Nucleus accumbens (tissue), 56 donors: ENCODE measurements at places on chromosomes 3 and 15.

DNA sequence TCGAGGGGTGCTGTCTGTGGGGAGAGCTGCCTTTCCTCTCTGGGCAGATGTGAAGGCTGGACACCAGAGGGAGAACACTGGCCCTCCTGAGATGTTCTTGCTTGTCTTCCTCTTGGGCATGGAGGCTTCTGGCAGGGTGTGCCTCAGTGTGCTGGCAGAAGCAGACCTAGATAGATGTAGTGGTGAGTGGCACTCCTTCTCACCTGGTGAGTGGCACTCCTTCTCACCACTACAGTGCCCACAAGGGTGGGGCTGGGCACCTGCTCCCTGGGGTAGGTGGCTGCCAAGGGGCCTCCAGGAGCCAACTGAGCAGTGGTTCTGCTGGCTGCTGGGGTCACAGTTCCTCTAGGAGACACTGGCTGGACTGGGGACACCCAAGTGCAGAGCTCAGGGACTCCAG lies 18.7 kb downstream of the ACVR2B start:
- DNase-seq, result no peak

DNA sequence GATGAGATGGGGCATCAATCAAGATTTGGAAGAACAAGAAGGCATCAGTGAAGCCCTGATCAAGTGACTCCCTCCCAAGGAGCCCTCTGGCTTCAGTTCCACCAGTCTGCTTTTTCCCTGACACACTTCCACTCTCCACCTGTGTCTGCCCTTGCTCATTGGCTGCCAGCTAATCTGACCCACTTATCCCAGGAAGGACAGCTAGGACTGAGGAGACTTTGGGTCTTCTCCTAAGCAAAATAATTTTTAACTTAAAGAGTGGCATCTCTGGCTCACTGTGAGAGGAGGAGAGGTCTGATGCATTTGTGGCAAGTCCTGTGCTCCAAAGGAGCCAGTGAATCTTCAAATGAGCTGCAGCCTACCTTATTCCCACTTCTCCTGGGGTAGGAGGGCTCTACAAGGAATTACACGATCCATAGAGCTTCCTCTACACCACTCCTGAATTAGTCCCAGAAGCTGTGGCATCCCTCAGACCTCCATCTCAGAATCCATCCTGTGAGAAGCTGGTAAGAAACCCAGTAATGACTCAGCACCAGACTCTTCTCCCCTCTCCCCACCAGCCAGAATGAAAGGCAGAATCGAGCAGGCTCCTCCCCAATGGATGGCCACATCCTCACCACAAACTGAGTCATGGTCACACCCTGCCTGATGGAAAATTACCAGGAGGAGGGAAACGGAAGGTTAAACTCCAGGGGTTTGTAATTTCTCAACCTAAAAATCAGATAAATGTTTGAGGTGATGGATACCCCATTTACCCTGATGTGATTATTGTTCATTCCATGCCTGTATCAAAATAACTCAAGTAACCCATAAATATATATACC lies 6.3 kb upstream of the PKM start:
- DNase-seq, result peak; percentile 3

DNA sequence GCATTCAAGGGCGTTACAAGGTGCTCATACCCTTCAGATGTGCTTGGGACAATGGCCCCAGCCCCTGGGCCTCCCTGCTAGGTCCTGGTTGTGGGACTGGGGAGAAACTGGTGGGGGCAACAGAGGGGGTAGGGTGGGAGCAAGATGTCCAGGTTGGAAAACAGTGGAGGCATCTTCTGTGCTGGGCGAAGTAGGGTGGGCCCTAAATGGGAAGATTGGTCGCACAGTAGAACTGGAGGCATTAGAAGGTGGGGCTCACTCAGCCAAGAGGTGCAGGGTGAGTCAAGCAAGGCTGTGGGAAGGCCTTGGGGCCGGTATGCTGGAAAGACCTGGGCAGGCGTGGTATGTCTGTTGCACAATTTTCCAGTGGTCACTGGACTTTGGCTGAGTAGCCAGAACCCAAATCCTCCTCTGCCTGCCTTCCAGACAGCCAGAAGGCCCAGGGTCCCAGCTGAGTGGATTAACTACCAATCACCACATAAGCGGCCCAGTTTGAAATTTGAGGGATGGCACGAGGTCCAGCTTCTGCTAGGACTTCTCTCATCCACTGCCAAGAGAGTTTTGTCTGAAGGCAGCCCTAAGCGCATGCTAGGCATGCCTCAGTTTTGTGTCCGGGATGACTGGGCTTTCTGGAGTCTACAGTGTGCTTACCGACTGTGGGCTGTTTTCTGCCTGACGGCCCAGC lies 74.5 kb downstream of the LSM3 start:
- no peak for DNase-seq

DNA sequence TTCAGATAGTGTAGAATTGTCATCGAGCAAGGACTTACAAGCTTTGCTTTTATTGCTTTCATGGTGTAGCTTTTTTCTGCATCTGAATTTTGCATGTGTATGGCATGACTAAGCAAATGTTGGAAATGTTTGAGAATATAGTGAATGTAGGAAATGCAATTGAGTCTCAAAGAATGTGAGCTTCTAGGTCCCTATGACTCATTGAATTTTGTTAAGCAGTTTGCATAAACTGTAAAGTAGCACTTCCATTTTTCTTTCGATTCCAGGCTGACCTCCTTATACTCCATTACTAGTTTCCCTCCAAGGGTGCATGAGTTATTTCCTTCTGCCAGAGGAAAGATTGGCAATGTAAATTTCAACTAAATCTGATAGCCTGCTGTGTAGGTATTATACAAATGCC lies 619.2 kb downstream of the DIPK2A start:
- DNase-seq, result no peak

DNA sequence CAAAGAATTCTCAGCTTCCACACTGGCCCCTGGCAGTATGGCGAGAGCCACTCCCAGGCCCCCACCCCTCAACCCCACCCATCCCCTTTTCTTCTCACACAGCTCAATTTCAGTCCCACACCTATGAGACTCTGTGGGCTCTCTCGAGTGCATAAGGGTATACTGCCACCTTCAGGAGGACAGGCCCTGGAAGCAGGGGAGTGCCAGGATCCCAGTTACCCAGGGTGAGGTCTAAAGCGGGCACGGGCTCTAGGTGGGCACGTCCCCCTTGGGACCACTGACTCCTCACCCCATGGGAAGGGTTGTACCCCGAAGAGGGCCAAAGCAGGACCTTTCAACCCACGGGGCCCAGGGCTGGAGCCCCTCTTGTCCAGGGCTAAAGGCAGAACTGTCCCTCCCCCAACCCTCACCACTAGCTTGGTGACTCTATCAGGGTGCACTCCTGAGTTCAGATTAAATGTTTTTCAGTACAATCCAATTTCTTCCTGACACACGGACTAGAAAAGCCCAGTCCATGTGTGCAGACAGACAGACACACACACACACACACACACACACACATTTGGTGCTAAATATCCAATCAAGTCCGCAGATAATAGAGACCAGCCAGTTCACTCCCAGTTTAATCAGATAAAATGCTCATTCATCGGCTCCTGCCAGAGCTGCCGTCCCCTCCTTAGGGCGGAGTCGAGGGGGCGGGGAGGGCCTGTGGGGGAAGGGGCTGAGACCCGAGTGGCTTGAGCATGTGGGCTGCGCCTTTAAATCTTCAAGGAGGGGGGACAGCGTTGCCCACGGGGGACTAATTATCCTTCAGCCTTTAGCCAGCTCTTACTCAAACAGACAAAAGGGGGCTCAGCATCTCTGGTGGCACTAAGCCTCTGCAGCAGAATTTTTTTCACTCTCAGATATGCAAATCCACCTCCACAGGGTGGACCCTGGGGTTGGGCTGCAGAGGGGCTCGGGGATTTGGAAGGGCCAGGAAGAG lies 59.3 kb downstream of the CYP11A1 start:
- DNase-seq, result peak; percentile 20

GRCh38 chr3:12187448-12188327 lies 29.0 kb upstream of the TIMP4 start:
- no peak for DNase-seq

DNA sequence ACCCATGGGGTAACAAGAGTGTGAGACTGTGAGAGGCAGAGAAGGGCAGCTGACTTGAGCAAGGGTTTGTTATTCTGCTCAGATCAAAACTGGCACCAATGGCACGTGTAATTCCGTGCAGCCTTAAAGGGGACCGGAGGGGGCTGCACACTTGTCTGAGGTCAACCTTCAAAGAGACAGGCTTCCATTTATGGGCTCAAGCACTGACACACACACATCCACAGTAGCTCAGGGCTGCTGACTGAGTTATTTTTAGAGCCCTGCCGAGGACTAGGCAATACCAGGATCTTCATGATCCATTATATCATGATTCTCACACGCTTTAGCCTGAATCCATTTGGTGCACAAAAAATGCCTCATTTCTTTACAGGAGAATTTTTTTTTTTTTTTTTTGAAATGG lies 20.6 kb upstream of the SPTBN5 start:
- no peak for DNase-seq

DNA sequence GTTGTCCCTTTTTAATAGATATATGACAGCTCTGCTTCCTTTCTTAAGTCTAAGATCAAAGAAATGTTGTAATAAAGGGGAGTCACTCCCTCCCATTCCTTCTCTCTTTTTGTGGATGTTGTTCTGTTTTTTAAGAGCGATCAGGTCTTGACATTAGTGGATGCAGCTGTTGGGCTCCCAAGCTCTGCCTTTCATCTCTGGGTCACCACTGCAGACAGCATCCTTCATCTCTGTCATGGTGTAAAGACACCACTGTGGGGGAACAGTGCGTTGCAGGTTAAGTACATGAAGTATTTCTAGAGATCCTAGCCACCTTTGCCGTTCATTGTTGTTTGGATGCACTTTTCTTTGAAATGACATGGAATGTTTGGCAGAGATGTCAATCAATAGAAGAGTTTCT lies 17.7 kb downstream of the FNDC3B start:
- DNase-seq, result no peak

GRCh38 chr3:171088496-171088895 lies 62.0 kb upstream of the SLC2A2 start:
- DNase-seq, result no peak

DNA sequence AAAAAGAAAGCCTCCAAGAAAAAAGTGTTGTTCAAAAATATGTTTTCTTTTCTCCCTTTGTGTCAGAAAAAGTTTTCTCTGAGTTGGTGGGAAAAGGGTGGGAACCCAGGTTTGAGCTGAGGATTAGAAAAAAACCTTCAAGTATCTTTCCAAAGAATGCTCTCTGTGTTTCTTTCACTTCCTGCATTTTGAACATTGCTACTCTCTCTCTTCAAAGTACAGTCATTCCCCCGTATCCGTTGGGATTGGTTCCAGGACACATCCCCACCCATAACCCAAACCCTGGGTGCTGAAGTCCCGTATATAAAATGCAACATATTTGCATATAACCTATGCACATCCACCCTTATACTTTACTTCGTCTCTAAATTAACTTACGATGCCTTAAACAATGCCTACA lies 139.6 kb downstream of the TMCO5A start:
- no peak for DNase-seq
